ENCODE measurements at places on chromosomes 11 and 22.

GRCh38 chr22:43389227-43389836 is 22.5 kb upstream of the MPPED1 start:
- no peak for DNase-seq

- DNase-seq, result no peak
These were observed 37.7 kb downstream of the DDI1 start for GRCh38 chr11:104073950-104074705.

GRCh38 chr11:120010775-120011174 is 127.1 kb downstream of the TRIM29 start:
- DNase-seq, result no peak

DNA sequence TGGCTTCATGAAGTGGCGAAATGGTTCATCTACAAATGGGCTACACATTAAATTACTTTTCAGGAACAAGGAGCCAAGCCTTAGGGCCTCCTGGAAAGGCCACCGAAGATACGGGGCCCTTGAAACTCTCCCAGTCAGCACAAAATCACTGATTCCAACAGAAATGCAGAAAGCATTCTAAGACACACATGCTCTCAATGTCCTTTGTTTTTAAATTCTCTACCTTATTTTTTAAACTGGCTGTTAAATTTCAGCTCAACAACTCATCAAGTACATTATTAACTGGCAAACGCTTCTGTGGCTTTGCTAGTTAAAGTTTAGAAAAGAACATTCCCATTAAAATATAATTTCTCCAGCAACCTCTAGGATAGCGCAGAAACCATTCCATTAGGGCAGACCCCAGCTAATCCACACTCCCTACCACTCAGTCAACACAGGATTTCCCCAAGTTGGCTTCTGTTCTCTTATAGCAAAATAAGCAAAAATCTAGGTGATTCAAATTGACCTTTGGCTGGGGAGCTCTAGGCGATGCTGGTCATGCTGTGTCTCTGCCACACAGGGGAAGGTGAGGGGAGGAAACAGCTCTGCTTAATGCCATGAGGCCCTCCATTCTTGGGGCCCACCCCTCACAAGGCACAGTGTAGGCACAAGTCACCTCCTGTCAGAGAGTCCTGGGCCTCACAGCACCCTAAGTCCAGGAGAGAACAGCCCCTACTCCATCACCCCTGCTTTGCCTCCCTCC is 47.1 kb downstream of the PLEKHA7 start:
- no peak for DNase-seq

- no peak for DNase-seq
These were observed 122.7 kb upstream of the FAT3 start for GRCh38 chr11:92101920-92102319.

- no peak for DNase-seq
These were observed 2.7 kb downstream of the RAB3IL1 start for GRCh38 chr11:61914471-61915171.

- no peak for DNase-seq
These were observed 15.9 kb downstream of the KCNQ1 start for GRCh38 chr11:2460540-2461252.

GRCh38 chr11:5929571-5930368 is 12.3 kb upstream of the OR56A3 start:
- no peak for DNase-seq

All from activated CD4-positive, alpha-beta T cell treated with anti-CD3 and anti-CD28 coated beads for 1 hour (primary cell).